ENCODE measurements at places on chromosomes 5 and 9.

DNA sequence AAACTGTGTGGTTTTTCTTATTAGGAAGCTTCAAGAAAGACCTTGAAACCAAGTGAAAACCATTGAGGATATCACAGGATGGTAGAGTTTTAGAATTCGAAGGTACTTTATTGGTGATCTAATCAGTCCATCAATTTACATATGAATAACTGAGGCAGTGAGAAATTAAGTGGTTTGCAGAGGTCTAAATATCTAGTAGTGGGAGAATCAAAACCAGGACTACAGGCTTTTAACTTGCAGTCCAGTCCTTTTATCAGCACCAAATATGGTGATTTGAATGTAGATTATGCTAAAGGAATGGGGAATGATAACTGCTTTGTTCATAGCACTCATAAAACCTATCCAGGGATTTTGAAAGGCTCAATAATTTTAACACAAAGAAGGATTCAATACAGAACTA is 85.8 kb downstream of the ZSWIM6 start:
- DNase-seq: no peak

GRCh38 chr9:121983736-121984135 is 109.4 kb downstream of the TTLL11 start:
- DNase-seq: no peak

- DNase-seq: no peak
These were observed 5.5 kb downstream of the ANXA2R start for GRCh38 chr5:43034591-43034968.

DNA sequence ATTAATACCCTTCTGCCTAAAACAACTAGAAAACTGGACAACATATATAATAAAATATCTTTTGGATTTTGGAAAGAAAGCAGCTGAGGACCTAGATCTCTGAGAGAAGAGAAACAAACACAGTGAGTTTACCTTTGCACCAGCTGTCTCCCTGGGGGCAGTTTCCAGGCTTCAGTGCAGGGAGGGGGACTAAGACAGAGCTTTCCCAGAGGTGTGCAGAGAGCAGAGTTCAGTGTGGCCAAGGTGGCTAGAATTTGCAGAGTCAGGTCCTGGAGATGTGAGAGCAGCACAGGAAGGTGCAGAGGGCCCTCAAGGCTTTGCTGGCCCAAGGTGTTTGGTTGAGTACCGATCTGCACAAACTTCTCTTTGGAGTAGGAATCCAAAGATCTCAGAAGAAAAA is 26.3 kb upstream of the PTPDC1 start:
- DNase-seq: no peak

DNA sequence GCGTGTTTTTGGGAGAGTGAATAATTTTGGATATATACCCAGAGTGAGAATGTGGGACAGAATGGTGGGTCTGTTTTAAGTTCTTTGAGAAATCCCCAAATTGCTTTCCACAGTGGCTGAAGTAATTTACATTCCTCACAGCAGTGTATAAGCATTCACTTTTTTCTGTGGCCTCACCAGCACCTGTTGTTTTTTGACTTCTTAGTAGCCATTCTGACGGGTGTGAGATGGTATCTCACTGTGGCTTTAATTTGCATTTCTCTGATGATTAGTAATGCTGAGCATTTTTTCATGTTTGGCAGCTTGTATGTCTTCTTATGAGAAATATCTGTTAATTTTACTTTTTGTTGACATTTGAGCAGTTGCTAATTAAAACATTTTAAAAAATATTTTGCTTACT is 9.4 kb upstream of the SPATA31D1 start:
- no peak for DNase-seq

DNA sequence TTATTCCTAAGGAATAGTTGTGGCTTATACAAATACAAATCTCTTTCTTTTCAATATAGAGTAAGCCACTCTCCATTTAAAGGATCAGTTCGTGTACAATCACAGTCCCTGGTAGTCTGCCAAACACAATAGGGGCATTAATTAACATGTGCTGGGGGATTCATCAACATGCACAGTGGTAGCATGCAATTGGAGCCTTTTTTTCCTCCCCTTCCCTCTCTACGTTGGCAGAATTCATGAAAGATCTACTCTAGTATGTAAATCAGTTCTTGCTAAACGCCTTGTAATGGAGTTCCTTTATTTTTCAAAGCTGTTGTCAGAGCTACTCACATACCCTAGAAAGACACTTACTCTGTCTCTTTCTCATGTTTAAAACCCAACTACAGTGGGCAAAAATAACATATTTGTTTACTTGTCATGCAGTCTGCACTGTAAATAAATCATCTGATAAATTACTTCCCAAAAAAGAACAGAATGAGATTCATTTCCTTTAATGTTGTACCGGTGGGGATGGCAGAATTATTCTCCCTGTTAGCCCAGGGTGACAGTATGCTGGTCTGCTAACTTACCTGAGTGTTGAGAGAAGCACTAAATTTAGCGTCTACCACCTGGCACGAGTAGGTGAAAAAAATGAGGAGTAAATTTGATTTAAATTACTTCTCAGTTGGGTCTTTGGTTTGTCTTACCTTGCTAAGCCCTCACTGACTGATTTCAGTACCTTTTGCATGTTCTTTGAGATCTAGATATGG is 341.5 kb upstream of the CCNH start:
- no peak for DNase-seq

- DNase-seq: no peak
These were observed 4.3 kb downstream of the CDHR2 start for GRCh38 chr5:176553260-176554085.

- no peak for DNase-seq
These were observed 233.8 kb upstream of the MPDZ start for GRCh38 chr9:13513286-13513685.

Data from activated T-helper 9 cell treated with anti-CD3 and anti-CD28 coated beads, Interleukin-2, amount 50 U/mL, for 16 hours (primary cell).